ENCODE measurements at places on chromosomes 12 and 14.
A peak's percentile ranks its signal among the peaks of the same experiment; 100 is the strongest.

- DNase-seq = peak; percentile 15
Measured at GRCh38 chr14:76867516-76868453, 41.6 kb downstream of the LRRC74A start.

DNA sequence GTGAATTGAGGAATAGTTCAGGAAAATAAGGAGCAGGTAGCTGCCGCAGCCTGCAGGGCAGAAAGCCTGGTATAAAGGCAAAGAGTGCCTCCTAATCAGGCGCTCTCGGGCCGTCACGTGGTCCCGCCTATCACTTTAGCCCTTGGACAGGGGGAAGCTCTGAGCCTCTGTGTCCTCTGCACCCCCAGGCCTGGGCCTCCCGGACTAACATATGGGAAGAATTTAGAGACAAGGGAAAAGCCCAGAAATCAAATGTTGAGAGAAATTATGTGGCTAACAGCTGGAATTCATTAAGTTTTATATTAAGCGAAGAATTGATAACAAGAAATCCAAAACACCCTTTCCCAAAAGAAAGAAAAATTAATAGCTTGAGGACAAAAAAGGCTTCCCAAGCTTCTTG, 417.7 kb downstream of the ATP23 start:
- no peak for DNase-seq

DNA sequence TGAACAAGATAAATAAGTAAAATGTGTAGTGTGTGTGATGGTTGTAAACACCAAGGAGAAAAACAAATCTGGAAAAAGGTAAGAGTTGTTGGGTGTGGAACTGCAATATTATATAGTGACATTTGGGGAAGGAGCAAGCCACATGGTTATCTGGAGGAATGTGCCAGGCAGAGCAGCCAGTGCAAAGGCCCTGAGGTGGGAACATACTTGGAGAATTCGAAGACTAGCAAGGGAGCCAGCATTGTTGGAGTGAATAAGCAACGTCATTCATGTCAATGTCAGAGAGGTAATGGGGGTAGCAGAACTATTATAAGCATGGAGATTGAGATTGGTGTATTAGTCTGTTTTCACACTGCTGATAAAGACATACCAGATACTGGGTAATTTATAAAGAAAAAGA, 241.5 kb upstream of the LHX5 start:
- DNase-seq = no peak

DNA sequence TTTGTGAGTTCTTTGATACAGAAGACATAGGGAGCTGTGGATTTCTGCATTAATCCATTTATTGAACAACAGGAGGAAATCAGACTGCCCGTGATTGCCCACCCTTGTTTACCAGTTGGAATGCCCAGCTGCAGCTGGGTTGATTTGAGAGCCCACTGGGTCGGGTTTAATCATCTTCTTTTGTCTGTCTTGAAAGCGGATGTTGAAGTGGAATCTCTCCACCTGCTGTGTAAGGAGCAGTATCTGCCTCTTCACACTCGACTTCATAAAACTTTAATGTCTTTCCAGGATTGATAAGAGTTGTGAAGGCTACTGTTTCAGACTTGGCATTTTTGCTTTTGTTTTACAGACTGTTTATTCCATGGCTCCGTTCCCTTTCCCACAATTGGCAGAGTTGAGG, 39.9 kb downstream of the TBC1D30 start:
- DNase-seq = no peak

- no peak for DNase-seq
Measured at GRCh38 chr12:1502831-1503230, 91.5 kb downstream of the FBXL14 start.

DNA sequence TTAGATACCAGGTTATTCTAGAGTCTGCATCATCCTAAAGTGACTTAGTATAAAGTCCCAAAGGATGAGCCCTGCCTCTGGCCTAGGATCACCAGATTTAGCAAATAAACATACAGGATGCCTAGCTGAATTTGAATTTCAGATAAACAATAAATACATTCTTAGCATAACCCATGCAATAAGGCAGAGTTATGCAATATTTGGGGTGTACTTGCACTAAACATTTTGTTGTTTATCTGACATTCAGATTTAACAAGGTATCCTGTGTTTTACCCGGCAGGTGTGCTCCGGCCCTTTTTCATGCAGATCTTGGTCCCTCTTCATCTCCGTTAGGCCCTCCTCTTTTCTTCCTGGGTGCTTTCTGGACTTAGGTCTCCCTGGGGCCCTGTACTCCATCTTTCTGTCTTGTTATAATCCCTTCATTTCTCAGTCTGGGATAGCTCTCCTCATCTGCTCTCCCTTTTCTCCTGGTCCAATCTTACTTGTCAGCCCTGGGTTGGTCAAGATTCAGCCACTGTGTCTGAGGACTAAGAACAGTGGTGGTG, 18.1 kb upstream of the SMOC1 start:
- no peak for DNase-seq

GRCh38 chr14:62076825-62077605, 314.8 kb downstream of the SNAPC1 start:
- DNase-seq = no peak

DNA sequence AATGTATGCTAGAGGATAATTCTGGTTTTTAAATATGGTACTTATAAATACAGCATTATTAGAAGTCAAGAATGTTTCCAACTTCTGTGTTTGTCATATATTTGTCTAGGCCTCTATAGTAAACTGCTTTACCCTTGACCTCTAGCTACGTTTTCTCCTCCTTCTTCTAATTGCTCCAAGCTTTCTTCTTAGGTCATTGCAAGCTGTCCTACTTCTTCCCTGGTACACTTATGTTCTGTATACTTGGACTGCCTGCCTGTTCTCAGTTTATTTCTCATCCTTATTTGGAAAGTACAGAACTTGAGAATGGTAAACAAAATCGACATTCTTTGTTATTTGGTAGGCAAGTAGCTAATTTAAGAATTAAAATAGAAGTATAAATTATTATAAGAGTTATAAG, 23.9 kb upstream of the ATP2B1 start:
- DNase-seq = no peak

- DNase-seq = no peak
Measured at GRCh38 chr12:6553051-6553868, 2.6 kb downstream of the IFFO1 start.

Data from activated T-helper 1 cell treated with Interleukin-2 at 50 U/mL for 16 hours (primary cell).